MG63 (cell line): ENCODE measurements at places on chromosomes 5 and 9. TPM values are rescaled to one million over a fixed set of nuclear protein-coding genes. Genes with fewer than 3 reads are reported as not detected.

The HAVCR1 gene
- total RNA-seq, result not detected in 2 replicates

The JAKMIP2 gene
- not detected in 2 replicates for total RNA-seq

DNA sequence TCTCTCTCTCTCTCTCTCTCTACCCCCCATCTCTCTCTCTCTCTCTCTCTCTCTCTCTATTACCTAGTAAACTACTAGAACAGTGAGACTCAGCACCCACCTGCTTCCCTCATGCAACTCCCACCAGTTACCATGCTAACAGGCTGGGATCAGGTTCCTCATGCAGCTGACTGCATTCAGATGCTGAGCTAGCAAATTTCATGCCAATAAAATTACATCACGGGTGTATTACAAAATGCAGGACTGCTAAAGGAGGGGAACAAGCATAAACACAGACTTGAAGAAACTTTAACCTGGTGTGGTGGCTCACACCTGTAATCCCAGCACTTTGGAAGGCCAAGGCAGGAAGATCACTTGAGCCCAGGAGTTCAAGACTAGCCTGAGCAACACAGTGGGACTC is 76.0 kb downstream of the CEMIP2 start:
- DNase-seq, result no peak

DNA sequence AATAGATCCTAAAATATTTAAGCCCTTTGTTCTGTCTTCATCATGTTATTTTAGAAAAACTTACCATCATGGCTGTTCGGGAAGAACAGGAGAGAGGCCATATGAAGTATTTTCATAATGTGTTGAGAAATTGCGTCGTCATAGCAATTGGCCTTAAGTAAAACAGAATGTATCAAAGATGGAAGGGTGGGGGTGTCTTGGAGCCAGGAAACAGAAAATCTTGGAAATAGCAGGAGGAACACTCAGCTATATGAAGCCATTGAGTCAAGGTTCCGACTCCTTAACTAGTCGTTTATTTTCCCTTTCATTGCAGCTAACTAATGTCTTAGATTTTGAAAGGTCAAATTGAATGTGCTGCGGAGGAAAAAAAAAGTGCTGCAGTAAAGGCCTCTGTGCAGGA is 1.3 kb downstream of the SPTAN1 start:
- DNase-seq, result no peak

DNA sequence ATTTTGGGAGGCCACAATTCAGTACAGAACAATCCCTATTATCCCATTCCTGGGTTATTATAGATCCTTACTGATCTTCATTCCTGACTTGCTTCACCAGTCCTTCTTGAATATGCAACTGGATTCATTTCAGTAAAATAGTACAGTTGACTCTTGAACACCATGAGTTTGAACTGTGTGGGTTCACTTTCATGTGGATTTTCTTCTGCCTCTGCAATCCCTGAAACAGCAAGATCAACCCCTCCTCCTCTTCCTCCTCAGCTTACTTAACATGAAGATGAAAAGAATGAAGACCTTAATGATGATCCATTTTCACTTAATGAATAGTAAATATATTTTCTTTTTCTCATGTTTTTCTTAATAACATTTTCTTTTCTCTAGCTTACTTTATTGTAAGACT is 8.3 kb upstream of the PDE8B start:
- no peak for DNase-seq

DNA sequence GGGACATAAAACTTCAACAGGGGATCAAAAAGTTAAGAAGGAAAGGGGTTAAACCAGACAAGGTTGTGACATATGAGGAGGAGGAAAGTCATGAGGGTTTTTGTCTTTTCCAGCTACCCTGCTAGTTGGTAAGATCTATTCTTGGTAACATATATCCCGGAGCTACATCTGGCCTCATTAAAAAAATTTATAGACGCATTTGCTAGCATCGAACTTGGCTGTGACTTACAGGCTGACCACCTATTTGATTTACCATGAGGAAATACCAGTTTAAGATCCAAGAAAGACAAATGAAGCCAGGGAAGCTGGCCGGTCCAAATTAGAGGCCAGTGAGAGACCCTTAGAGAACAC is 87.6 kb upstream of the NIPAL4 start:
- no peak for DNase-seq
